ENCODE measurements at places on chromosomes 13 and 19. TPM values are rescaled to one million over a fixed set of nuclear protein-coding genes. Genes with fewer than 3 reads are reported as not detected.

The AMER2 gene
- not detected for total RNA-seq

The FUT3 gene
- not detected for total RNA-seq

The C19orf18 gene
- not detected for total RNA-seq

The ELSPBP1 gene
- 0.08 TPM for total RNA-seq

The CNN2 gene
- 111 TPM for total RNA-seq

The SLC5A5 gene
- total RNA-seq: not detected

The NMRK2 gene
- not detected for total RNA-seq

The TBXA2R gene
- total RNA-seq: 1.6 TPM
